RKO (cell line): ENCODE measurements at places on chromosomes 12 and 14.

DNA sequence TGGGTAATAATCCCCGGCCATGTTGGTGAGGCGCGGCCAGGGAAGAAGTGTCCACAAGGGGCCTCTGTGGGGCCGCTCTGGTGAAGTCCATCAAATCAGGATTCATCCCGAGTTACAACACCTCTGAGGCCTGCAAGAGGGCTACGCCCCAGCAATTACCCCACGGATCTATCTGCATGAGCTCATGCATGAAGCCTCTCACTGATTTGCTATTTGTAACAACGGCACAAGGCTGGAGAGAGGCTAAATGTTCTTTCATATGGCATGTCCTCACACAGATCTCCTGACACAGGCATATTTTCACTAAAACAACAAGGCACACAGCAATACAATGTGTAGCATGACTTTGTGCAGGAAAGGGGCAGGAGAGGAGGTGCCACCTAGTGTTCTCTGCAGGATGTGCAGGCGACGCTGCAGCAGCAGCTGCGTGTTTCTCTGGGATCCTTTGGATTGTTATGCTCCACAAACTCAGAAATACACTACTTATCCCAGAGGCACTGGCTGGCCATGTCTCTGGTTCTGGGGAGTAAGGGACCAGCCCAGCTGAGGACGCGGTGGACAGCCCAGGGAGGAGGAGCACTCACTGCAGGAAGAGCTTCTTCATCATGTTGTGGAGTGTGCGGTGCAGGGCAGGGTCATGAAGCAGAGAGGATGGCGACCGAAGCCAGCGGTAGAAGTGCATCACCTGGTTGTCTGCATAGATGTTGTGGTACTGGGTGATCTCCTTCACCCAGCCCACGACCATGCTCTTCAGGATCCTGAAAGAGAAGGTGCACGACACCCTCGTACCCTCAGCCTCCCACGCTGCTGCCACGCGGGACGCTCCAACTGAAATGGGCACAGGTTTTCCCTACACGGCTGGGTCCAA is 20.2 kb downstream of the P2RX2 start:
- DNase-seq, result peak; percentile 49

DNA sequence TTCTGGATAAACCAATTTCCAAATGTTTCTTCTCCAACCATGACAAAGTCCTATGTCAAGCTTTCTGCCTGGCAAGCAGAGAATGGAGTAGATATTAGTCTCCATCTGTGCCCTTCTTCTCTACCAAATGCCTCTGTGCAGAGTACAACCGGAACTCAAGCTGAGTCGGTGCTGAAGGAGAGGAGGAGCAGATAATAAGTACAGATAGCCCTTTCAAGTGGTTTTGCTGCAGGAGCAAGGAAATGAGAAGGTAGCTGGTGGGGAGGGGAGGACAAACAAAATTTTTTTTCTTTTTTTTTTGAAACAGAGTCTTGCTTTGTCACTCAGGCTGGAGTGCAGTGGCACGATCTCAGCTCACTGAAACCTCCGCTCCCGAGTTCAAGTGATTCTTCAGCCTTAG is 14.2 kb upstream of the HELB start:
- no peak for DNase-seq

- DNase-seq, result no peak
Measured at GRCh38 chr14:69692594-69692993, 74.3 kb upstream of the SRSF5 start.

DNA sequence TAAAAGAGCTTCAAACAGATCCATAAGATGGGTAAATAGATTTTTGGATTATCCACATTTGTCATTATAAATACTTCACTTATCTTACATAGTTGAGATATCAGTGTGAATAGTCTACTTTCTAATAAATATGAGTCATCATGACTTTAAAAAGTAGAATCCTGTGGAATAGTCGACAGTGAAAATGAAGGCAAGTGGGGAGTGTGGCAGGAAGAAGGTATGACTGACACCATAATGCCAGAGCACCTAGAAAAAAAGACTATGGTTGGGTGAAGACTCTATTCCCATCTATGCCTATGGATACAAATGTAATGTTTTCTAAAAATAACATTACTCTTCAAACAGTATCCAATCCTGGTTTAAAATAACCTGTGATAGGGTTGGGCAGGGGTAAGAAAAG is 117.5 kb downstream of the MDGA2 start:
- no peak for DNase-seq

DNA sequence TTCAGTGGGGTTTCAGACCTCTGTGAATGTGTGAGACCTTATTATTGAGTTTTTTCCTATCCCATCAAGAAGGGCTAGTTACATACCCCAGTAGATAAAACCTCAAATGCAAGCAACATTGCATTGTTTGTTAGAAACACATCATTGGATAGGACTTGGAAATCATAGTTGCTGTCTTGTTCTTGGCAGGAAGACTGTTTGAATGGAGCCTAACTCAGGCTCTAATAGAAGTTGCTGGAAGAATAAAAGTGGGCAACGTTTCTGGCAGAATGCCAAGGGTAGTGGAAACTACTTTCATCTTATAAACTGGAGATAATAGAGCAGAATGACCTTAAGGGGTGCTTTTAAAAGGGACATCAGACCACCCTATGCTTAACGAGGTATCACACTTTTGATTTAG is 9.9 kb upstream of the PTHLH start:
- no peak for DNase-seq

DNA sequence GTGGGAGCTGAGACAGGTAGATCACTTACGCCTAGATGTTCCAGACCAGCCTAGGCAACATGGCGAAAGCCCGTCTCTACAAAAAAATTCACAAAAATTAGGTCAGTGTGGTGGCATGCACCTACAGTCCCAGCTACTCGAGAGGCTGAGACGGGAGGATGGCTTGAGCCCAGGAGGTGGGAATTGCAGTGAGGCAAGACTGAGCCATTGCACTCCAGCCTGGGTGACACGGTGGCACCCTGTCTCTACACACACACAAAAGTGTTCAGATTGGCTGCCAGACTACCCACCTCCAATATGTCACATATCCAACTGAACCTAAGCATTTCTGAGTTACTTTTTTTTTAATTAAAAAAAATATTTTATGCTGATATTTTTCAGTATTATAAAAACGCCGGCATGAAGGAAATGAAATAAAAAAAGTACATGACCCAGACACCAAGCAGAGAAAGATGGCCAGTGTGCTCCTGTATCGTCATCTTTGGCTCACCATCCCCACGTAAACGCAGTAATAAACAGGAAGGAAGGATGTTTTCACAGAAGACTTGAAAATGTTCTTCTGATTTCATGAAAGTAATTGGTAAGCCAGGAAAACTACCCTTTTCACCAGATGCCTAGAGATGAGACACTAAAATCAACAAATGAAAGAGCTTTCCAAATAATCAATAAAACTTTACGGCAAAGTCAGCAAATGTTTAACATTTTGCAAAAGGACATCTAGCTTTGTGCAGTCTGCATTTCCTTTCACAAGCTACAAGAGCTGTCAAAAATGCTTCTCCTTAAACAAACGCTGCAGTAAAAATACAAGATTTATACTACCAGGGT is 26.4 kb downstream of the CDC42BPB start:
- DNase-seq, result no peak

DNA sequence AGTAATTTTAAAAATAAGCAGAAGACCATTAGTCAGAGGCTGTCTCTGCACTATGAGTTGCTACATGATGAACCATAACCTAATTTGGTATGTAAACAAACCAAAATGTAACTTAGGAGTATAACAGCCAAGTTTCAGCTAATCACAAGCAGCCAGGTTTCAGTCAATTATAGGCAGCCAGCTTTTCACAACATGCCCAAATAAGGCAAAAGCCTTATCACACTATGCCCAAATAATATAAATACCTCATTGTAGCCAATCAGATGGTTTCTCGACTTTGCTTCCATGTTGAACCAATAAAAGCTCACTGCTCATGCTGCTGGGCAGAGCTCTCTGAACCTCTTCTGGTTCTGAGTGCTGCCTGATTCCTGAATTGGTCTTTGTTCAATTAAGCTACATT is 38.6 kb downstream of the GARIN6 start:
- no peak for DNase-seq

GRCh38 chr12:50665170-50665569 is 98.7 kb upstream of the ATF1 start:
- DNase-seq, result no peak

DNA sequence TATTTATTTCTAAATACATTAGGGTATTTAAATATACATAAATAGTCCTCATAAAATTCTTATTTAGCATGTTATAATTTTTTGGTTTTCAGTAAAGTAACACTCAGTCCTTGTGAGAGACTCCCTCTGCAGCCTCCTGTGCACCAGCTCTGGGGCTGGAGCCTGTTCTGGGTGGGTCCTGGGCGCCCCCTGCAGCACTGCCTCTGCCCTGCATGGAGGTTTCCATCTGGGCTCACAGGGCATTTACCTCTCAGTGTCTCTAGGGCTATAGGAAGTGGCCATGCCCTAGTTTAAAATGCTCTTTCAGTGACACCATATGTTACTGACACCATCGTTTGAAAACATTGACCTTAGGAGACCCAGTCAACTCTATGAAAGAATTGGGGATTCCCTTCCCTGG is 1155.2 kb downstream of the TMEM121 start:
- DNase-seq, result no peak

- no peak for DNase-seq
Measured at GRCh38 chr14:61994589-61994988, 232.4 kb downstream of the SNAPC1 start.

DNA sequence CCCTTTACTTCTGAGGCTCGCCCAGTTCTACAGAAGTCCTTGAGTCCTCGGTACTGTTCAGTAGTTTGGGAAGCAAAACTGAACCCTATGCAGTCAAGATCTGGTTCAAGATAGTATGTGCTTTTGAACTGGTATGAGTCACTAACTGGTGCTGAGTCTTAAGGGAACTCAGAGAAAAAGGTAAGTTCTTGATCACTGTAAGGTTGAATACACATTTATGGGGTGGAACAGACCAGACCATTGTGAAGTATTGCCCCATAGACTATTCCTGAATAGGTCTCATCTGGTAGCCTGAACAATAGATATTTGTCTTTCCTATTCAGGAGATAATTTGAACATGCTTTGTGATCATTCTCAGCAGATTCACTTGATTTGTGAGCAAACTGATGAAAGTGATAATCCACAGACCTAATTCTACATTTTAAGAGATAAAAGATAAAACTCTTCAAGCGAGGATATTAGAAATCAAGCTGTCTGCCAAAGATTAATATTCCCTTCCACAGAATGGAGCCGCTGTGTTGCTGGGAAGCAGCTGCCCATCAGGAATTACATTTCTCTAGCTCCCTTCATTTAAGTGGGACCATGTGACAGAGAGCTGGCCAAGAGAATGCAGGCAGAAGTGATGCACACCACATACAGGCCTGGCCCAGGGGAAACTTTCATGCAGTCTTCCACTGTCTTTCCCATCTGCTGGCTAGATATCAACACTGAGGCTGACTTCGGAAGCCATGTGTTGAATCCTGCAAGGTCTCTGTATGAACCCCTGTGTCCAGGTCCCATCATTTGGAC is 369.8 kb upstream of the GARIN6 start:
- no peak for DNase-seq

DNA sequence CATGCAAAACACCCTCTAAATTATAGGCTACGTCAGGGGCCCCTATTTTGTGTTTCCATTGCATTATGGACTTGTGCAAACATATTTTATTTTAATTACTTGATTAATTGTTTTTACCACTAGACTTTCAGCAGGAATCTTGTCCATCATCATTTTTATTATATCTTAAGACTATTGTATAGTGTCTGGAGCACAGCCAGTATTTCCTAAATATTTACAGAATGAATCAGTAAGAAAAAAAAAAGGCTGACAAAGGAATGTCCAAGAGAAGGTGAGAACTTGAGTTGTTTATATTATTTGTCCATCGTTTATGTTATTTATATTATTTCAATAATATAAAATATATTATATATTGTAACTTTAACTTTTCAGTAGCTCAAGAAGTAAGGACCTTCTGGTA is 664.7 kb downstream of the SLC6A15 start:
- no peak for DNase-seq

- no peak for DNase-seq
Measured at GRCh38 chr14:33486332-33486890, 464.5 kb downstream of the EGLN3 start.

- DNase-seq, result no peak
Measured at GRCh38 chr14:103718572-103718971, 3.0 kb downstream of the ZFYVE21 start.

- no peak for DNase-seq
Measured at GRCh38 chr12:58186914-58187313, 245.5 kb downstream of the ATP23 start.

DNA sequence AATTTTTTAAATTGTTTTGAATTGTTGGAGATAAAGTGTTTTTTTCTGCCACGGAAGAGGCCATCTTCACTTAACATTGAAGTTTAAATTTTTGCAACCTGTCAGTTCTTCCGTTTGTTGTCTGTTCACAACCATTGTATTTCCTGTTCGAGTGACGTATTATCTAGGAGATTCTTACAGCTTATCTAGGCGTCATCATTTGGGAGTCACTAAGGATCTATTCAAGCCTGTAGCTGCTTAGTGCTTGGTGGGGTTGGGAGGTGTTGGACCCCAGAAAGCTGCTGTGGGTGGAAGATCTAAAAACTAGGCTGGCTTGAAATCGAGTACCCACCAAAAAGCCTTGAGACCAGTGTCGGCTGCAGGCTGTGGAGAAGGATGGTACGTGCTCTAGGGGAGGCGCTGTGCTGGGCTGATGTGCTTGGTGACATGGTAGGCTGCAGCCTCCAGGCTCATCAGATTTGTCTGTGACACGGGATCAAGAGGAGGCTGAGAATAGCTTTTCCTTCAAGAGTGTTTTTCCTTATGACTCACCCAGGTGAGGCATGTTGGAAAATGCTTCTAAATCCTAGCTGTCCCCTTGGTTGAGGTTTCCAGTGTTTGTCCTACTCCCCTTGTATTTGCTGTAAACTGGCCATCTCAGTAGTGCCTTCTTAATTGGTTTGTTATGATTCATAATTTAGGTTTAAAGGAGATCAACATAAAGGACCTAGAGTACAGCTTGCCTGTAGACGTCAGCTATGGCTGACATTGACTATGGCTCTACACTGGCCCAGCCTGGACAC is 57.8 kb downstream of the ATG14 start:
- no peak for DNase-seq

DNA sequence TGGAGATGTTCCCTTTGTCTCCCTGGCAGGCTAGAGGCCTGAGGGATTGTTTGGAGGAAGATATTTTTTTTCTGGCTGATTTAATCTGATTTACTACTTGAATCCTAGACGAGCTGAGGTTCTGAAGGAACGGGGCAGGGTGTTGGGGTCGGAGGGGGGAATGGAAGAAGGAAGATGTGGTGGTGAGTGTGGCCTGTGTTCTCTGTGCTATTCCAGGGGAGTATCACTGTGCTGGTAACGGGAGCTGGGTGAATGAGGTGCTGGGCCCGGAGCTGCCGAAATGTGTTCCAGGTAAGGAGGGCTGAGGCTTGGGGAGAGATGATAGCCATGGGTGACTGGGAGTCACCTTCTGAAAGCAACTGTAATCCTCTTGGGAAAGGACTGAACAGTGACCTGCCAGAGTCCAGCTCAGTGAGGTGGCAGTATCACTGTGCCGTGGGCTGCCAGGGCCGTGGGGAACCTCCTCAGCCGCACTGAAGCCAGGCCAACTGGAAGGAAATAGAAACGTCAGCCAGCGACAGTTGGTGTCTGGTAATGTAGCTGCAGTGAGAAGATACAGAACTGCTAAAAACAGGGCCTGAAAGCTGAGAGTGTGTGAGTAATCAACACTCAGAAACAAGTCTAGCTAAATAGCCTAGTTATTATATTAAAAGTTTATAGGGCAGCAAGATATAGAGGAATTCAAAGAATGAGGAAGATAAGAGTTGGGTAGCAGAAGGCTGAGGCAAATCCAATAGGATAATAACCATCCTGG is 7.9 kb downstream of the C1S start:
- no peak for DNase-seq

GRCh38 chr12:55681142-55682077 is 26.3 kb downstream of the ITGA7 start:
- DNase-seq, result peak; percentile 90

GRCh38 chr12:94872671-94872970 is 130.9 kb downstream of the NDUFA12 start:
- DNase-seq, result no peak
